ENCODE measurements at places on chromosomes 5 and 9. TPM values are rescaled to one million over a fixed set of nuclear protein-coding genes. Genes with fewer than 3 reads are reported as not detected.

DNA sequence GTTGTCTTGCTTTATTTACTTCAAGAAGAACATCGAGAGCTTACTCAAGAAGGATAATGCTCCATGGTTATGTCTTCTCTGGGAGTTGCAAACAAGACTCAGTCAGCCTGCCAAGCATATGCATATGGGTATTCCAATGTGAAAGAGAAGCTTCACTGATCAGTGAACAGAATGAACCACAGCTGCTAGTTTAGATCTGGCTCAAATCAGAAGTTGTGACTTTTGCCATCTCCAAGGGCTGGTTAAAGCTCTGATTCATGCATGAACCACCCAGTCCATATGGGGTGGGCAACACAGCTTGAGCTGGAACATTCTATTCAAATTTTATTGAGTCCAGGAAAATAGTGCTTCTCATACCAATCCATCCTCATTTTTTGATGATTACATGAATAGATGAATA, 50.0 kb downstream of the ATPSCKMT start:
- peaks cover 3% of the 10 kb centered on the region for H3K36me3 ChIP-seq
- H3K4me3 ChIP-seq: no peak overlapping the region
- H3K27ac ChIP-seq: no peak overlapping the region
- DNase-seq: no peak

- H3K27ac ChIP-seq: no peak overlapping the region
- no peak for DNase-seq
- no peaks in the 10 kb centered on the region for H3K27me3 ChIP-seq
- no peak overlapping the region for H3K4me3 ChIP-seq
Observed at GRCh38 chr9:8604201-8604600, 804.6 kb upstream of the DMAC1 start.

Gene HACD4
- 0.97 TPM for total RNA-seq

GRCh38 chr9:106701611-106702010, 161.4 kb upstream of the ZNF462 start:
- H3K27ac ChIP-seq: no peak overlapping the region
- no peak overlapping the region for H3K4me3 ChIP-seq
- H3K27me3 ChIP-seq: no peaks in the 10 kb centered on the region

Gene ANKRD31
- total RNA-seq: 0.10 TPM
